ENCODE measurements at places on chromosomes 1 and 21.
A peak's percentile ranks its signal among the peaks of the same experiment; 100 is the strongest.

DNA sequence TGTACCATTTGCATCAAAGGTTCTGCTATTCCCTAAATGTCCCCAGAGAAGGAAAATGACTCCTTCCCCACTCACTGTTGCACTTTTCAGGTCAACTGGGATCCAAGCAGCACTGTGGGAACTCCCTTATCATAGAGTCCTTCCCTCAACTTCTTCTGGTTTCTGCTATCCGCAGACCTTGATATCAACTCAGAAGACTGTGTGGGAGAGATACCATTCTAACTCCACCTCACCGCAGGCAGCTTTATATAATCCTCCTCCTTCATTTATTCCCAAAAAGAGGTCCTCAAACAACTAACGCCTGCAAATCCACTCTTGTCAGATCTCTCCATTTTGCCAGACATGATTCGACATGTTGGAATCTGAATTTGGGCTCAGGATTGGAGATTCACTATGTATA is 27.3 kb downstream of the LHX9 start:
- no peak for DNase-seq

- DNase-seq: no peak
Observed at GRCh38 chr1:151711951-151712350, 4.7 kb downstream of the CELF3 start.

DNA sequence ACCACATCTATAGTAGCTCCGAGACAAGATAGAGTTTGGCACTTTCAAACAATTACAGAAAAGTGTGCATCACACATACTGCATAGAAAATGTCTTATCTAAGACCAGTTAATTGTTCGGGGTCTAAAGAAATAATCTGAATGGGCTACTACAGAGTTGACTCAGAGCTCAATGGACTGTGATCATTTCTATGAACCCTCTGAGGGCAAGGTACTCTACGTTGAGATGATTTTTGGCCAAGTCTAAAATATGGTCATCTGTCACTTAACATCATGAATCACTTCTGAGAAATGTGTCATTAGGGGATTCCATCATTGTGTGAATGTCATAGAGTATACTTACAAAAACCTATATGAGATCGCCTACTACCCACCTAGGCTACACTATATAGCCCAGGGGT is 123.5 kb downstream of the SLC44A5 start:
- no peak for DNase-seq

- DNase-seq: no peak
Observed at GRCh38 chr1:164707868-164708331, 148.9 kb downstream of the PBX1 start.

DNA sequence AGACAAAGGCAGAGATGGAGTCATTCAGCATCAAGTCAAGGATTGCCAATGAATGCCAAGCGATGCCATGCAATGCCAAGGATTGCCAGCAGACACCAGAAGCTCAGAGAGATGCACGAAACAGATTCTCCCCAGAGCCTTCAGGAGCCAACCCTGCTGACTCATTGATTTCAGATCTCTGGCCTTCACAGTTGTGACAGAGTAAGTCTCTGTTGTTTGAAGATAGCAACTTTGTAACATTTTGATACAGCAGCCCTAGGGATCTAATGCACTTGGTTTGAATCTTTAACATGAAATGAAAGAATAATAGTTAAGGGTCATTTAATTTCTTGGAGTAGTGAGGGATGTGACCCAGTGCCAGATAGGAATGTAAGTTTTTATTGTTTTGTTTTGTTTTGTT is 287.4 kb upstream of the RUNX1 start:
- DNase-seq: no peak

GRCh38 chr1:107739651-107740050 is 225.3 kb downstream of the VAV3 start:
- DNase-seq: no peak

DNA sequence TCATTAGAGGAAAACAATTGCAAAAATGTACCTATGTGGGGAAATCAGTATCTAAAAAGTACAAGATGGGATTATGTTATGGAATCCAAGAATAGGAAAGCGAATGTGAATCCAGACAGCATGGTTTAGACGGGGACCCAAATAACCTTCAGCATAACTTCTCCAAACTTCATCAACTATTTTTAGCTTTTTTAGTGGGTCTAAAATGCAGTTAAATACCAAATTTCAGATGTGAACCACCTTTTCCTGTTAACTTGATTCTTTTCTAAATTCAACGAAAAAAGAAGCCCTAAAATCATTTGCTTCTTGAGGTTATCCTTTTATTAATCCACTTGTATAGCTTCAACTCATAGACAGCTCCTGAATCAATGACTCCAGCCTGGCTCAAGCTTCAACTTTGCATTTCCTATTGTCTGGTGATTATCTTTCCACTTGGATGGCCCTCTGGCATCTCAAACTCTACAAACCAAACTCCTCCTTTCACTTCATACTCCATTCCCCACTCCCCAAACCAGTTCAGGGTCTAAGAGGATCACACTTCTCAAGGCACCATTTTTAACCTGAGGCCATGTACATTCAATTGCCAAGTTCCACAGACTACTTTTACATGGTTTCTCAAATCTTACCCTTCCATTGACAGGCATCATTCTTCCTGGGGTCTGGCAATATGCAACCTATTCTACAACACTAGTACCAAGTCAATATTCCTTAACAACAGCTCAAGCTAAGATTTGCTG is 7.4 kb downstream of the ERRFI1 start:
- no peak for DNase-seq

- no peak for DNase-seq
Observed at GRCh38 chr1:235068158-235069121, 60.2 kb downstream of the TOMM20 start.

GRCh38 chr1:225766967-225767633 is 10.5 kb upstream of the SRP9 start:
- no peak for DNase-seq

GRCh38 chr21:45303091-45303615 is 15.5 kb upstream of the POFUT2 start:
- no peak for DNase-seq

- no peak for DNase-seq
Observed at GRCh38 chr1:185232874-185233273, 75.9 kb downstream of the SWT1 start.

- no peak for DNase-seq
Observed at GRCh38 chr1:19044975-19045831, 88.7 kb upstream of the IFFO2 start.

DNA sequence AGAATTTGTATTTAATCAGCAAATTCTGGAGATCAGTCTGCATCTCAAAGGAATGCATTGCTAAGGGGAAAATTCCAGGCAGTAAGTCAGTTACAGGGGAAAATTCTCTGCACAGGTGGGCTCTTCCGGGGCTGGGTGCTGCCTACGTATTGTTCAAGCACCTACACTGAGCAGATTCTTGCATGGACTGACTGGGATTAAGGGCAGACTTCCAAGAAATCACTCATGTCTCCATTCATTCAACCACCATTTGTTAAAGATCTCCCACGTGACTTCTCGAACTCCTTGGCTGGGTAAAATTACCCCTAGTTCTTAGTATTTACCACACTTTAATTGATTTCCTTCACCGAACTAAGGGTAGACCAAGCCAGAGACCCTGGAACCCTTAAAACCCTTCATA is 28.2 kb upstream of the KCNE1 start:
- no peak for DNase-seq

- DNase-seq: no peak
Observed at GRCh38 chr1:110633646-110634030, 27.5 kb upstream of the KCNA2 start.

DNA sequence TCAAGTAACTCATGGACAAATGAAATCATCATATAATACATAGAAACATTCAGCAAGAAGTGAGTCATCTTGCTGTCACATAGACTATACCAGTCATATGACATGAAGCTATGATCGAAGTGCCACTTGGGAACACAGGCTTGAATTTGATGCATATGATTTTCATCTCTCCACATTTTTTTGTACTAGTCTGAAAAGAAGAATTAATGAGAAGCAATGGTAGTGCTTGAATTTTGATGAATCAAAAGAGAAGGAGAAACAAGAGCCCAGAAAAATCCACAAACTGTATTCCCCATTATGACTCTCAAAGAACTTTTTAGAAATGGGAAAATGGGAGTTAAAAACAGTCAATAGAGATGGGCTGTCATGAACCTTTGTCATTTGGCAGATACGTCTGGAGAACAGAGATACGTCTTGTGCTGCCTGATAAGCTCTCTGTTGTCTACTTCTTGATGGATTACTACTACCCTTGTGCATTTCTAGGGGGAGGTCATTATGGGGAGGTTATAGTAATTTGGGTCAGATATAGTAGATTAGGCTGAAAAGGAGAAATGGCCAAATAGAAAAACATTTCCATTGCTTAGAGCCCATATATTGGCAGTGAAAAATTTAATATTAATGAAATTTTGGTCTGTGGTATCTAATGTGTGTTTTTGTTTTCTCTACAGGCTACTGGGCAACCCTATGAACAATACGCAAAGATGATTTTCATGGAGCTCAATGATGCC is 8.0 kb upstream of the LEPR start:
- DNase-seq: no peak

GRCh38 chr1:85406081-85406480 is 58.9 kb downstream of the DDAH1 start:
- no peak for DNase-seq

- no peak for DNase-seq
Observed at GRCh38 chr21:45401054-45401518, 3.9 kb upstream of the COL18A1 start.

DNA sequence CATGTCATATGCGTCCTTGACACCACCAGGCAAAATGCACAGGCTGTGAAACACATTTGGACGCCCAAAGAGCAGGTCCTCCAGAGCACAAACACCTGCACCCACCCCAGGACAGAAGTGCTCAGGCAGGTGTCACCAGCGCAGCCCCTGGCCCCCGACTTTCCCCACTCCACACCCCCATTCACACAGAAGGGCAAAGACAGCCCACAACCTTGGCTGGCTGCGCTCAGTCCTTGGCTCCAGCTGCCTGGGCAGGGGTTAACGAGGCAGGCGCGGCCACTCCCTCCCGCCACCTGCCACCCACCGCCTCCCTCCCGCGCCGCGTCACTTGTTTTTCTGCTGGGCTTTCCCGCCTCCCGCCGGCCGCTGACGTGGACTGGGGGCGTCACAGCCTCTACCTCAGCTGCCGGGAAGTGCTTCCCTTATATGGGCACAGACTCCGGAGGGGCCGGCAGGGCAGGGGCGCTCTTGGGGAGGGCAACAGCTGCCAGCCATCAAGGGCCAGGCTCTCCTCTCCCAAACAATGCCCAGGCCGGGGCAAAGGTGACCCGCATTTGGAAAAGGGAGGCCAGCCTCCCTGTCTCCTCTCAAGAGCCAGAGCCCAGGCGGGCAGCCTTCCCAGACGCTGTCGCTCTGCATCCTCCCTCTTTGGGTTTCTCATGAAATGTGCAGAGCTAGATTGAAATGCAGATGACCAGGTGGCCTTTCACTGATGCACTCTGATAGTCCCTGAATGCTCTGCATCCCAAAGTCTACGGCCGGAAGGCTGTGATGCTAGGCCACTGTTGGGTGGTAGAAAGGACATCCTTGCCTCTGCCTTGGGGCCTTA is 14.8 kb upstream of the BTG2 start:
- peak; percentile 94 for DNase-seq

- no peak for DNase-seq
Observed at GRCh38 chr1:108570128-108570527, 10.2 kb downstream of the EEIG2 start.

GRCh38 chr1:153374071-153374470 is 1.4 kb downstream of the S100A12 start:
- DNase-seq: no peak

DNA sequence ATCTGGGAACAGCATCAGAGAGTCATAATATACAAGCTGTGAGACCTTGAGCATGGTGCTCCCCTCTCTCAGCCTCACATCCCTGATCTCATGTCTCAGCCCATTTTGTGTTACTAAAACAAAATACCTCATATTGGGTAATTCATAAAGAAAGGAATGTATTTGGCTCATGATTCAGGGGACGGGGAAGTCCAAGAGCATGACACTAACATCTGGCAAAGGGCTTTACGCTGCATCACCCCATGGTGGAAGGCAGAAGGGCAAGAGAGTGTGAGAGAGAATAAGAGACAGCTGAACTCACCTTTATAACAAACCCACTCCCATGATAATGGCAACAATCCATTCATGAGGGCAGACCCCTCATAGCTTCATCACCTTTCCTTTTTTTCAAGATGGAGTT is 36.5 kb downstream of the RNASEL start:
- DNase-seq: no peak

DNA sequence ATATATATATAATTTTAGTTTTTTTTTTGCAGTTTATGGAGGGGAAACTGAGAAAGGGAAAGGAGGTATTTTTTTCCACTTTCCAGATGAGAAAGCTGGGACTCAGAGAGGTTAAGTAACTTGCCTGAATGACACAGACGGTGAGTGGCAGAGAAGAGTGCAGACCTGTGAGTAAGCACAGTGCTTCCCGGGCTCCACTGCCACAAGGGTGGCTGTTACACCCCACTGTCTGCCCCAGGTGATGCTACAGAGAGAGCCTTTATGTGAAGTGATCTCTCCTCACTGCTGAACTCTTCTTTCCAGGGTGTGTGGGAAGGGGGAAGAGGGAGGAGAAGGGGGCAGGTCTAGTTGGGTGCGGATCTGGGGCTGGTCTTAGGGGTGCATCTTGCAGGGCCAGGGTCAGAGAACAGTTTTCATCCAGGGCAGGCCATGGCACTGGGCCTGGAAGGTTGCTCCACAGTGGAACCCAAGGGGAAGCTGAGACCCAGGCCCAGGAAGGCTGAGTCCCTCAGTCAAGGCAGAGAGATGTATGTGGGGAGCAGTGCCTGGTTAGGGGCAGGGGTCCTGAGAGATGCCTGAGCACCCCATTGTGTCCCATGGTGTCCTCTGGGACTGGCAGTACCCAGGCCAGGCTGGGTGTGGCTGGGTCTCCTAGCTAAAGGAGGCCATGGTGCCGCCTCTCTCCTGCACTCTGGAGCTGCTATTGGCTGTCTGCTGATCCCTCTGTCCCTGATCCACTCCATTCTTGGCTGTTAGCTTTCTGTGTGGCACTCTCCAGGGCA is 357.5 kb downstream of the PTPRU start:
- DNase-seq: no peak

DNA sequence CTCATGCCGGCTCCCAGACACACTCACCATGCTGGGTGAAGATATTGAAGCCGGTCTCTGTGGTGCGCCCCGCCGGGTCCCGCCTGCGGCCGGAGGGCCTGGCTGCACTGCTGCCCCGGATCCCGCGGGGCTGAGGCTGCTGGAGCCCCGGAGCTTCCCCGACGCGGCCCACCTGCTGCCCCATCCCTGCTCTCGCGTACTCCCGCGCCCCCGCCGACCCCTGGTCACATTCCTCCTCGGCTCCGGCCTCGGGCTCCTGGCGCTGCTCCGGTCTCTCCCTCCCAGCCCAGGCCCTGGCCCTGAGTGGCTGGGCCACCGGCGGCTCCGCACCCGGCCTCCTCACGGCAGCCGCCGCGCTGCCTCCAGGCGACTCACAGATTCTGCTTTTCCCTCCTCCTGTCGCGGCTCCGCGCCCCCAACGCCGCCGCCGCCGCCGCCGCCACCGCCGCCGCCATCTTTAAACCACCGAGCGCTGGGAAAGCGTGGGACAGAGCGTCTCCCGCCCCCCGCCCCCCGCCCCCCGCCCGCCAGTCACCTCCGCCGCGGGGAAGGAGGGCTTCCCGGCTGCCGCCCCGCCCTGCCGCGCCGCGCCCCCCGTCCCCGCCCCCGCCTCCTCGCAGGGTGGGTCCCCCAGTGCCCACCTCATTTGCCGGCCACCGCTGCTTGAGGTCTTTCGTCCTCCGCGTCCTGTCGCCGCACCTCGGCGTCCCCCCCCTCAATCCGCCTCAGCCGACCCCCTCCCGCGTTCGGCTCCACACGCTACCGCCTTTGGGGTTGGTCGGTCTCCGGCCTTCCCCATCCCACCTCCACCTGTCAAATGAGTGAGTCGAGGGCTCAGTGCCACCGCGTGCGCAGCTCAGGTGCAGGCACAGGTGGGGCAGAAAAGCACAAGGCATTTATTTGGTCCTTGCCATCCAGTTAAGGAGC is at the start of gene ABL2:
ABL2 (minus strand) TSS at position 464 of the 927 bp plus-strand sequence; CDS start at position 184, 280 bp downstream.
- peak; percentile 6 for DNase-seq

All from activated T-helper 1 cell treated with anti-CD3 and anti-CD28 coated beads, Interleukin-2, amount 50 U/mL, for 16 hours (primary cell).